ENCODE measurements at places on chromosomes 1 and 21.
A peak's percentile ranks its signal among the peaks of the same experiment; 100 is the strongest.

- DNase-seq, result no peak
Measured at GRCh38 chr1:45924736-45925135, 121.3 kb downstream of the MAST2 start.

GRCh38 chr1:1901641-1902294 is 10.9 kb upstream of the GNB1 start:
- DNase-seq, result no peak

GRCh38 chr1:151547119-151547899 is 7.2 kb downstream of the TUFT1 start:
- DNase-seq, result no peak

- no peak for DNase-seq
Measured at GRCh38 chr21:29182691-29183092, 52.2 kb downstream of the MAP3K7CL start.

DNA sequence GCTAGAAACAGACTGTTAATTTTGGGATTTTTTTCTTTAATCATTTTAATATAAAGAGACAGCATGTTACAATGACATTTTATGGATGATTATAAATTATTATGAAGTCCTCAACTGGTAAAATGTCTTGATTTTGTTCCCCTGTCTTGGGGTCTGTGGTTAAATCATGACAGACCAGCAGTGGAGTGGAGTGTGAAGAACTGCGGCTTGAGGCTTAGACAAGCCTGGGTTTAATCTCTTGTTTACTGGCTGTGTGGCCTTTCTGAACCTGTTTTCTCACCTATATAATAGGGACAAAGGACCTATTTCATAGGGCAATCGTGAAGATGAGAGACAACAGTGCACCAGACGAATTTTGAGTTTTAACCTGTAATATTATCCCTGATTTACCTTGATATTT is 1.8 kb upstream of the UMODL1 start:
- no peak for DNase-seq

DNA sequence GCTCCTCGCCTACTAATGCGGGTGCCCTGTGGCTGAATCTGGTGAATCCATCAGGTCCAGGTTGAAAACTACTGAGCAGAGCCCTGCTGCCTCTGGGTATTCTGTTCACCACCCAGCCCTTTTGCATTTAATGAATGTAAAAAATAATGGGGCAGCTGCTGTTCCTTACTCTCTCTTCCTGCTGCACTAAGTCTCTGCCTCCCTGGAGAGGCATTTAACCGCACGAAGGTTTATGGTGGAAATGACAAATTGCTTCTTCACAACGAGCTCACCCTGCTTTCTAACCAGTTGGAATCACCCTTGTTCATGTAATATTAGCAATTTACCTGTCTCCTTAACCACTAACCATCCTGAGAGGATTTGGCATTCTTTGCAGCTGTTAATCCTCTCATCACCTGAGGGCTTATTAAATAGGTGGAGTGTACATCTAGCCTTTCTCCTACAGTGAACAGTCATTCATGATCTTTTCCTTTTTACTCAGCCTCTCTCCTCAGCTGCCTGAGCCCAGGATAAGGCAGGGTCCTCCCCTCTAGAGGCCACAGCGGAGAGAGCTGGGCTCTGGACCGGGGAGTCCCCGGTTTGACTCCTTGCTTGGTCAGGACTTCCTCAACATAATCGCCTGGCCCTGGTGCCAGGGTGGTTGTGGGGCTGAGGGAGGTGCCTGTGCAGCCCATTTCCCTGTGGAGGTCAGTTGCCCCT is 97.6 kb downstream of the NOS1AP start:
- DNase-seq, result no peak

DNA sequence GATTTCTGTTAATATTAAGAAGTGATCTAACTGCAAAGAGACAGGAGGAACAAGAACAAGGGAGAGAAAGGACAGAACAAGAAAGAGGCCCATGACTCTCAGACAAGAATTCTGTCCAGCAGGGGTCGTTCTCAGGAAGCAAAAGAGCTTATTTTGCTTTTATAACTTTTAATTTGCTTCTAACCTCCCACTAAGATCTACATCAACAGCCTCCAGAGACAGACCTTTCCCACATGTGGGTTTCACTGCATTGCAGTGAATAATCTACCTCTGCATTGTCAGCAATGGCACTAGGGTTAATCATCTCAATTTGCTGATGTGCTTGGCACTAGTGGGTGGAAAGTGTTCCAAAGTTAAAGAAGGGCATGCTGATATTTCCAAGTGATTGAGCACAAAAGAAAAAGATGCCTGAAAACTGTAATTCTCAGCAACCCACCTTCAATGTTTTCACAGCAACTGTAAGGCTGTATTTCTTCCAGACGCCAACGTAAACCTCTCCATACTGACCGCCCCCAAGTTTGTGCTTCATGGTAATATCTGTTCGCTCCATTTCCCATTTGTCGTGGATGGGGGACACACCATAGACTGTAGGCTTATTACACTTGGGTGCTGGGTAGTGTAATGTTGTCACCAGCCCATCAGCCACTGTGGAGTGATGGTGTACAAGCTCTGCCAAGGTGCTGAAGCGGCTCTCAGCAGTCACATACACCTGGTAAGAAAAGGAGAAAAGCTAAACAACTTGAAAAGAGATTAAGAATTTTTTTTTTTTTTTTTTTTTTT is 39.5 kb downstream of the TOR3A start:
- DNase-seq, result peak; percentile 81

All from hematopoietic multipotent progenitor cell treated with erythropoietin and hydrocortisone succinate and interleukin-3 and kit ligand, for 6 days (in vitro differentiated cells).